ENCODE measurements at places on chromosomes 12 and 14. TPM values are rescaled to one million over a fixed set of nuclear protein-coding genes. Genes with fewer than 3 reads are reported as not detected.

SELPLG gene
- total RNA-seq, result 0.72 TPM

DNA sequence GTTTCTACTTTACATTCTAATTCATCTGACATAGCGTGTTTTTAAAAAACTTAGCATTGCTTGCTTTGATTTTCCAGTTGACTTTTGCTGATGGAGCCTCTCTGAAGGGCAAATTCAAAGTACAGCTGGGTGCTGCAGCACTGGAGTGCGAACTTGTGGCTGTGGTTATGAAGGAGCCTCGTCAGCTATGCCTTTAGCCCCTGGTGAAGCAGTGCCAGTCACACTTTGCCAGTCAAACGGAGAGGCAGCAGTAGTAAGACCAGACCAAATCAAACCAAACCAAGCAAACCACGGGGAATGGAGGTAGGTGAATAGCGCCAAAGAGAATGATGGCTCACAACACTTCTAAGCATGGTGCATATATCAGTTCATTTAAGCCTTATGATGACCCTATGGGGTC lies 15.1 kb upstream of the SLC38A2 start:
- H3K27ac ChIP-seq, result peak overlapping the region; percentile 99
- DNase-seq, result no peak
- no peaks in the 10 kb centered on the region for H3K27me3 ChIP-seq
- no peak overlapping the region for H3K4me3 ChIP-seq

DNA sequence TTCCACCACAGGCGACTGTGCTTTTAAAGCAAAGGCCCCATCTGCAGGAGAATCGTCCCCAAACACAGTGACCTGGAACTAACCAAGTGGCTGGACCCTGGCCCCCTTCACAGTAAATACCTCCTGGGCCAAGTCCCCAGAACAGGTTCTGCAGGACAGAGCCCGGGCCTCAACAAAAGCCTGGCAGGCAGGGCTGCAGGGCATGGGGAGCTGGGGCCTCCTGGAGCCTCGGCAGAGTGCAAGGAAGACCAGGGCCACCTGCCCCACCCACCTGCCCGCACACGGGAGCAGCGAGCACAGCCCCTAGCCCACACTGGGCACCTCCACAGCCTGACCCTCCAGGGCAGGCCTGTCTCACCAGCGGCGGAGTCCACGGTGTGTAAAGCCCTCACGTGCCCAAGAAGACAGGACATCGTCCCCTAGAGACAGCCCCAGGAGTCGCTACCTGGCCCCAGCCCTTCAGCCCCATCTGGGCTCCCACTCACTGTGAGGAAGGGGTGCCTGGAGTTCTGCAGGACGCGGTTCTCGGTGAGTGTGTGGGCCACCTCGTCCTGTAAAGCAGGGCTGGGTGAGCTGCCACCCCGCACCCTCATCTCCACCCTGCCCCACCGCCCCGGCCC lies 21.0 kb downstream of the AKT1 start:
- H3K27me3 ChIP-seq, result no peaks in the 10 kb centered on the region
- no peak overlapping the region for H3K27ac ChIP-seq
- no peak overlapping the region for H3K4me3 ChIP-seq
- DNase-seq, result no peak

- no peaks in the 10 kb centered on the region for H3K27me3 ChIP-seq
- no peak overlapping the region for H3K27ac ChIP-seq
- H3K36me3 ChIP-seq, result no peaks in the 10 kb centered on the region
- DNase-seq, result no peak
Measured at GRCh38 chr12:129619271-129619670, 284.6 kb downstream of the TMEM132D start.

- no peak overlapping the region for H3K27ac ChIP-seq
- H3K4me3 ChIP-seq, result no peak overlapping the region
- no peaks in the 10 kb centered on the region for H3K27me3 ChIP-seq
- H3K36me3 ChIP-seq, result no peaks in the 10 kb centered on the region
- peak; percentile 37 for DNase-seq
- no peaks in the 10 kb centered on the region for H3K4me1 ChIP-seq
Measured at GRCh38 chr14:77409131-77409533, 14.2 kb downstream of the NOXRED1 start.

GRCh38 chr12:49027846-49028555 lies 9.4 kb upstream of the PRKAG1 start:
- no peaks in the 10 kb centered on the region for H3K36me3 ChIP-seq
- H3K4me3 ChIP-seq, result no peak overlapping the region
- H3K27me3 ChIP-seq, result no peaks in the 10 kb centered on the region
- H3K4me1 ChIP-seq, result no peaks in the 10 kb centered on the region
- H3K27ac ChIP-seq, result no peak overlapping the region

DNA sequence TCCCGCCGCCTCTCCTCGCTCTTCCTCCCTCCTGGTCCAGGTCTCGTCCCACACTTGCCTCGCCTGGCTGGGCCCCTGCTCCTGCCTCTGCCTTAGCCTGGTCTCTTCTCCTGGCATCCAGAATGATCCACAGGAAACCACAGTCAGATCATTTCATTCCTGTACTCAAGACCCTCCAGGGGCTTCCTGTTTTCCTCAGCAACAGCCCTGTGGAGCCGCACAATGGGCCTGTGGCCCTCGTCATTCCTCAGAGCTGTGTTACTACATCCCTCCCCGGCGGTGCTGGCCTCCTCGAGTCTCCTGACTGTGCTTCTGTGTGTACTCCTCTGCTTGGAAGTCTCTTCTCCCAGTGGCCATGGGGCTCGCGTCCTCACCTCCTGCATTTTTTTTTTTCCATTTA lies 20.1 kb downstream of the ATP6V0A2 start:
- H3K4me1 ChIP-seq, result no peaks in the 10 kb centered on the region
- H3K36me3 ChIP-seq, result no peaks in the 10 kb centered on the region
- DNase-seq, result no peak
- no peaks in the 10 kb centered on the region for H3K27me3 ChIP-seq
- H3K4me3 ChIP-seq, result no peak overlapping the region
- H3K27ac ChIP-seq, result no peak overlapping the region

- no peak for DNase-seq
- H3K4me1 ChIP-seq, result no peaks in the 10 kb centered on the region
- H3K27ac ChIP-seq, result no peak overlapping the region
- no peak overlapping the region for H3K4me3 ChIP-seq
- no peaks in the 10 kb centered on the region for H3K36me3 ChIP-seq
Measured at GRCh38 chr14:56185992-56186391, 67.8 kb downstream of the PELI2 start.

Measured in hepatocyte (in vitro differentiated cells).